ENCODE measurements at places on chromosomes 7 and 10. TPM values are rescaled to one million over a fixed set of nuclear protein-coding genes. Genes with fewer than 3 reads are reported as not detected.

FAM25C gene
- not detected for total RNA-seq

GRCh38 chr10:824946-825345 is 106.6 kb downstream of the LARP4B start:
- no peak for DNase-seq

- no peak for DNase-seq
Measured at GRCh38 chr10:125368146-125368545, 207.8 kb upstream of the CTBP2 start.

OR2A42 gene
- total RNA-seq = not detected

NOBOX gene
- not detected for total RNA-seq

- DNase-seq = no peak
Measured at GRCh38 chr7:129864042-129864441, 88.7 kb downstream of the UBE2H start.

GDF10 gene
- 0.26 TPM for total RNA-seq

DNA sequence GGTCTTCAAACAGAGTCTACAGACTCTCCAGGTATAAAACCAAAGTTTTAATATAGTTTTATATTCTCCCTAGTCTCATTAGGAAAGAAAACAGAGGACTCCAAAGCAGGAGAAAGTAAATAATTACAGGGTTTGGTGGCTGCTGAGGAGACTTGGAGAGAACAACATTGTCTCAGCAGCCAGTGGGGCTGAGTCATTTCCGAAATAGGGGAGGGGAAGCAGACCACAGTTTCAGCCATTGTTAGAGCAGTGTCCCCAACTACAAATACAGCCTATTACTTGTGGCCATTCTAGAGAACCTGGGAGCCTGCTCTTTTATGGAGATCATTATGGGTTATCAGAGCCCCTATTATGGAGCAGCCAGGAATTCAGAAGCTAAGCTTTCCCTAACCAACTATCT is 44.2 kb upstream of the A1CF start:
- no peak for DNase-seq

DNA sequence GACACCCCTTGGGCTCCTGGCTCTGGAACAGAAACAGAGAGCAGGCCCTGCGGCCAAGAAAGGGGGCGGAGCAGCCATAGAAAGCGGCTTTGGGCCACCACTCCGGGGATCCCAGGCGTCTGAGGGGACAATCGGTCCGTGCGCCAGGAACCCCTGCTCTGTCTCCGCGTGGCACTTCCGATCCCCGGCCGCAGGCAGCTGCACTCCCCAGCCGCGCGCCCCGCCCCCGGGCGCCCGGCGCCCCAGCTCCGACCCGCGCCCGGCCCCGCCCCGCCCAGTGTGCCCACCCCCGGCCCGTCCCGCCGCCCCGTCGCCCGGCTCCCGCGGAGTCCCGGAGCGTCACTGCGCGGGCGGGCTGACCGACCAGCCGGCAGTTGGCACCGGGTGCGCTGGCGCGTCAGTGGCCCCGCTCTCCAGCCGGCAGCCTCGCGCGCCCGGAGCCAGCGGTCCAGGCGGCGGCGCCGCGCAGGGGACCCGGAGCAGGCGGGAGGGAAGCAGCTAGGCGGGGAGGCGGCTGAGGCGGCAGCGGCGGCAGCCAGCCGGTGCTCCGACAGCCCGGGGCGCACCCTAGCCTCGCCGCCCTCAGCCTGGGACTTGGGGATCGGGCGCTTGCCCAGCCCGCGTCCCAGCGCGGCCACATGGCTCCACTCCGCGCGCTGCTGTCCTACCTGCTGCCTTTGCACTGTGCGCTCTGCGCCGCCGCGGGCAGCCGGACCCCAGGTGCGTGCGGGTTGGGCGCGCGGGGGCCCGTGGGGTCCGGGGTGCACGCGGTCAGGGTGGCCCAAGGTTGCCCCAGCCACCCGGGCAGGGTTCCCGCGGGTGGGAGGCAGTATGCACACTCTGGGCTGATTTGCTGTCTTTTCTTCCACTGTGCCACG is at the start of gene ADAMTS14:
TSS of gene ADAMTS14 (plus strand) at position 342 of the 878 bp plus-strand sequence. CDS start at position 639, 297 bp downstream.
- DNase-seq = no peak

C7orf33 gene
- not detected for total RNA-seq

C10orf53 gene
- total RNA-seq = not detected

SP4 gene
- total RNA-seq = 3.1 TPM

DNA sequence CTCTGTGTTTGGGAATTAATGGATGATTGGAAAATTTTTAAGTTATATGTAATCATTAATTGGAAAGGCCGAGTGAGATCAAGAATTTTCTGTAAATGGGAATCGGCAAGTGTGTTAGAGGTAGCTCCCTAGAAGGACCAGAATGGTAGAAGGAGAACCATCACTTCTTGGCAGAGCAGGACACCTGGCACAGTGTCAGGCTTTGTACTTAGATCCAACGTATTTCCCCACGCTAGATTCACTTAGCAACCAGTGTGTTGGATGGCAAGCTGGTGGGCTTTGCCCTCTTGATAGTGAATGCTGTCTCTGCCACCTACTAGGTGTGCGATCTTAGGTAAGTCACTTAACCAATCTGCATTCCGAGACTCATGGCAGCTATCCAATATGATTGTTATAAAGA is 107.8 kb upstream of the ZNF438 start:
- no peak for DNase-seq

SPDYE8 gene
- not detected for total RNA-seq

SH2D4B gene
- 0.35 TPM for total RNA-seq

DNA sequence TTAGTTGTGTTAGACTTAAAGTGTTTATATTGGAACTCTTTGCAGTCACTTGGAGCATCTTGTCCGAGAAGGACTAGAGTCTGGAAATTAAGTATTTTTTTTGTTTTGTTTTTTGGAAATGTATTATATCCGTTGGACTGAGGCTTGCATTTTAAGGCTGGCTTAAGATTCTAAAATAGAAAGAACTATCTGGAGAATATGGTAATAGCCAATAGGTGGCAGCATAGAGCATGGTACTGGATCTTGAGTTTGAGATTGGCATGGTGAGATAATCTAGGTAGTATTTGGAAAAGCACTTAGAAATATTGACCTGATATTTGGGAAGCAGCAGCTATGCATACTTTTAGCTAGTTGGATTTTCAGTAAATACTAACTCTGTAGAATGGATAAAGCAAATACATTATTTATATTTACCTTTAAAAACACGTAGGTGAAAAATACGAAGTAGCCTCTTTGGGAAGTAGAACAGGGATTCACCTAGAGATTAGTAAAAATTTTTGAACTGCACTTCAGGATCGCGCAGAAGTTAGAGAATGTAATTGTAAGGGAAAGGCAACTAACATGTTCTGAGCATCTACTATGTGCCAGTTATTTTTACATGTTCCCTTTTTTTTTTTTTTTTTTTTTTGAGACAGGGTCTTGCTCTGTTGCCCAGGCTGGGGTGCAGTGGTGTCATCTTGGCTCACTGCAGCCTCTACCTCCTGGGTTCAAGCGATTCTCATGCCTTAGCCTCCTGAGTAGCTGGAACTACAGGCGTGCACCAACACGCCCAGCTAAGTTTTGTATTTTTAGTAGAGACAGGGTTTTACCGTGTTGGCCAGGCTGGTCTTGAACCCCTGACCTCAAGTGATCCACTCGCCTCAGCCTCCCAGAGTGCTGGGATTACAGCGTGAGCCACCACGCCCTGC is 78.6 kb downstream of the LCOR start:
- DNase-seq = no peak

CPXM2 gene
- total RNA-seq = 17.9 TPM

ASB10 gene
- not detected for total RNA-seq

DNA sequence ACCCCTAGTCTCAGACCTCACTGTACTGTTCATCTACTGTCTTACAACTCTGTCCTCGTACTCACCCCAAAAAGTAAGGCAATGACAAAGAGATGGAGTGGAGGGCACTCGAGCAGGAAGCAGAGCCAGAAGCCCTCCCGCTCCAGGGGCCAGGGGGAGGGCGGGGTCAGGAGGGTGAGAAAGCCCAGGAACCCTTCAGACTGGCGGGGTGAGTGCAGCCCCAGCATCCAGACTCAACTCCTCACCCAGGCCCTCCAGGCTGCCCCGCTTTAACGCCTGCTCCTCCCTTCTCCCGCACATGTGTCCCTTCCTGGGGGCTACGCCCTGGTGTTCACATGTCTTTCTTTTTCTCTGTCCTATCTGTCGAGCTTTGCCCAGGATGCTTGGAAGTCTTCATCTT is 66.1 kb downstream of the CALML3 start:
- DNase-seq = no peak

CRYGN gene
- total RNA-seq = 1.5 TPM

DNA sequence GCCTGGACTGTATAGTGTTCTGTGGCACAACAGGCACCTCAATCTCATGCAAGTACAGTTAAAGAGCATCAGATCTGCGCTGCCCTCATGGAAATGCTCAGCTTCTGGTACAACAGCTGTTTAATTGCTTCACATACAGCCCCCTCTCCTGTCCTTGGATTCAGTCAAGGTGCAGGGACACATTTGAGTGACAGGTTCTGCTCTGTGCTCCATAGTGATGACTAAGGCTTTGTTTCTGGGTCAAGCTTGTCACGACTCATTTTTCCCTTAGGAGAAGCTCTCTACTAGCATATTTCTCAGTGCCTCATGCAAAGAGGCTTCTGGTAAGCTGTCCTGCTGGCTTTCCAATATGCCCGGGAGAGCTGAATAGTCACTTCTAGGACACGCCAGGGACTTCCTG is 26.8 kb upstream of the MYO3A start:
- DNase-seq = no peak

DNA sequence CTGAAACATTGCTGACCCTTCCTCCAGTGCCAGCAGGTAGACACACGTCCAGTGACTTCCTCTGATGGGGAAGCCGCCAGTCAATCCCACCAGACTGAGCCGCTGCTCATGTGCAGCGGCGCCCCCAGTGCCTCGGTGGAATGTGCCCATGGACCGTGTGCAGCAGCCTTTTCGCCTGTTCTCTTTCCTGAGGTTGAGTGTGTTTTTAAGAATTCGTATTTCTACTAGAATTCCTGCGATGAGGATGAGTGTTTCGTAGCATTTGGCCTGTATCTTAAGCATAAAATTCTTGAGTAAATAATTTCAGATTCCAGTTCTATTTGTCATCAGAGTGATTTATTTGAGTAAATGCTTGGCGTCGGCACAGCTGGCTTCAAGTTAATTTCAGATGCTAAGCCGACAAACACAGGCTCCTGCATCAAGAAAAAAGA is 35.4 kb downstream of the BNIP3 start:
- peak; percentile 28 for DNase-seq

DNA sequence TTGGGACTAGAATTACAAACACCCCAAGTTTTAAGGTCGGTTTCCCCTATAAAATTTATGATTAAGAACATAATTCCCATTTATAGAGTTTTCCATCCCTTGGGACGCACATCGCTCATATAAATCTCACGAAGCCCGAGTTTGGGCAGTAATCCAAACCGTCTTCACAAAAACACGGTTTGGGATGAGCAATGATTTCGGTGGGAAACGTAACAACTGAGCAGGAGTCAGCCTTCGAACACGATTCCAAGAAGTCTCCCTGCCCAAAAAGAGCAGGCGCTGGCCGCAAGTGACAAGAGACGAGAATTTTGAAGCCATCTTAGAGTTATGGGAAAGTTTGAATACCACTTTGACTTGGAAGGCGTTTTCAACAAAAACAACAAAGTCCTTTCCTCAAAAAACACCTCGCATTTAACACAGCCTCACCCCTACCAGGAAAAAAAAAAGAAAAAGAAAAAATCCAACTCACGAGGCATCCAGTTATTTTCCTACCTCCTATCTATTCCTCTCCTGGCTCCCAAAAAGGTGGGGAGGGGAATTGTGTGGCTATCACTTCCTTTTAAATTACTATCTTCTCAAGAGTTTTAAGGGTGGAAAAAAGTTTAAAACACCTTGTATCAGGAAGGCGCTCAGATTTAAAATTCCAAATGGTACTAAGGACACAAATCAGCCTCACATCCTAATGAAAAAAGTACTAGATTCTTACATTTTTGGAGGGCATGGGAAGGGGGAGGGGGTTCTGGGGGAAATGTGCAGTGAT is 1.6 kb downstream of the SEPHS1 start:
- no peak for DNase-seq

DNA sequence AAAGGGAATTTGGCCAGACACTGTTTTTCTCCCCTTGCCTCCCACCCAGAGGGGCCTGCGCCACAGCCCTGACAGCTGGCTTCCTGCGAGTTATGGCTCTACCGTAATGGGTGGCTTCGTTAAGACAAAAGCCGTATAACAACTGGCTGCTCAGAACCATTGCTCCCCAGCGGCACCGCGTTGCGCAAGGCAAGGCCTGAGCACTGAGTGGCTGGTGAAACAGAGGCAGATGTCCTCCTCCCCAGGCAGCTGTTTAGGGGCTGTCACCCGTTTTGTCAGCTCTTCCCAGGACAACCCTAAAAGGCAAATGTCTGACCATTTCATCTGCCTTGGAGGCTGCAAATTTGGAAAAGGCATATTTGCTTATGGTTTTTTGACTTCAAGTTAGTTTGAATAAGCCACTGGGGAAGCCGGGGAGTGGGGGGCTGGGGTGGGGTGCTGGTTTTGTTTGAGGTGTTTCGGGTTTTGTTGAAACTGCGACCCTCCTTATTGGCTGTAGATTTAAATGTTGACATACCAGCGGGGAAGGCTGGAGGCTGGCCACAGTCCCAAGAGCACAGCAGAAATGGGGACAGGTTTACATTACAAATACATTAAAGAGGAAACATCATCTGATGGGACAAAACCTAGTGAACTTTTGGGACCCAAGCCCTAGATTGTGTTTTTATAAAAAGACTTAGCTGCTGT is 681 bp upstream of the SPOCK2 start:
- DNase-seq = no peak

PCDH15 gene
- total RNA-seq = not detected

GRCh38 chr10:102744374-102745051 is 765 bp downstream of the WBP1L start:
- DNase-seq = no peak

H2BK1 gene
- not detected for total RNA-seq

GRCh38 chr7:138527746-138528223 is 67.7 kb downstream of the TRIM24 start:
- DNase-seq = no peak

DNA sequence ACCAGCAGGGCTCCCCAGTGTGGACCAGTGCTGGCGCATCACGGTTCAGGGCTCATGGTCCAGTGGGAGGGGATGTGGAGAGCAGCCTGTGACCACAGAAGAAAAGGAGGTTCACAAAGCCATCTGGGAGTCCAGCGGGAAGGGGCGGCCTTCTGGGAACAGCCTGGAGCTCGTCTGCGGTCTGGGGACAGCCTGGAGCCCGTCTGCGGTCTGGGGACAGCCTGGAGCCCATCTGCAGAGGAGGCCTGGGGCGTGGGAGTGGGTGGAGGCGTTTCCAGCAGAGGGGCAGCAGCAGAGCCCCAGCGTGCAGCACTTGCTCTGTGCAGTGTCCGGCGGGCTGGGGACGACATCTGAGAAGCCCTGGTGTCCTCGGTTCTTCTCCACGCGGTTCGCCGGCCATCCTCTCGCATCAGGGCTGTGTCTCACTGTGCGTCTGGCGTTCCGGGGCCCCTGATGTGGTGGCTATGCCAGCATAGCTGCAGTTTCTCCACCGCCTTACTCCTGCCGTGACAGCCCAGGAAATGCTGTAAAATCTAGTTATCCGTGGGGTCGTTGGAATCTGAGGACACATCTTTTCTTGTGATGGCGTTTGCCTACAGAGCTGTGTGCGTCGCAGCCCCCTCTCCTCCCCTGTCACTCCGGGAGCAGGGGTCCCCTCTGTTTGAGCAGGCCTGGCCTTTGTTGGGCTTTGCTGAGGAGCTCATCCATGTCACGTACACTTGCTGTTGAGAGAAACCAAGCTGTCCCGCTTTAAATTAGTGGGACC is 104.6 kb downstream of the INPP5A start:
- DNase-seq = peak; percentile 81

SUPV3L1 gene
- 27.0 TPM for total RNA-seq

Data from mesenteric fat pad (tissue), 1 donor.